Stimulated activated CD8-positive, alpha-beta memory T cell treated with anti-CD3 and anti-CD28 coated beads, Interleukin-4, amount 100 ng/mL, for 4 hours (primary cell): ENCODE measurements at places on chromosomes 5 and 9.

DNA sequence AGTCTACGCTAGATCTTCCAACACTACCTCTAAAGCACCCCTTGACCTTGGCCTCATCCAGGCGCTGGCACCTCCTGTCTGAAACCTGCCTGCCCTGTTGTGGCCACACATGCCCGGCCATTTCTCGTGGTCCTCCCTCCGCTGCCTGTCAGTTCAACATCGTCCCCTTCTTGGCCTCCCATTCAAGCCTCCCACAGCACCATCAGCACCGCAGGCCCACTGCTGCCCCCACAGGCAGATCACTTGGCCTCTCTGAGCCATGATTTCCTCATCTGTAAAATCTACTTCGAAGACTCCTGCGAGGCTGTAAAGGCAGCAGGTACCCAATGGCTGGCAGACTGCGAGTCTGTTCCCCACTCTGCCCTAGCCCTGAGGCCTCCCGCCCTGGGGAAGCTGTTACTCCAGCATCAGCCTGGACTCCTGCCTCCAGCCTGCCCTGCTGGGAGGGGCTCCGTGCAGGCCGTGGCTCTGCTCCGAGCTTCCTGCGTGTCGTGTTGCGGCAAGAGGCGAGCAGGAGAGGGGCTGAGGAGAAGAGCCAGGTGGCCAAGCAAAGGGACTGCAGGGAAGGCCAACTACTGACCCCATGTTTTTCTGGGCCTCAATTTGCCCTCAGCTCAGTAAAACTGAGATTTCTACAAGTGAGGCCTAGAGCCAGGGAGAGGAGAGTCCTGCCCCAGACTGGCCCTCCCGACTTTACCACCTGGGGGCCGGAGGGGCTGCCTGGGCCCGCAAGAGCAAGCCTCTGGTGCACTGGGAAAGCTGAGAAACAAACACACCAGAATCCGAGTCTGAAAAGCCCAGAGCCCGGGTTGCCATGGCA, 70.5 kb upstream of the LRRTM2 start:
- no peak for DNase-seq

DNA sequence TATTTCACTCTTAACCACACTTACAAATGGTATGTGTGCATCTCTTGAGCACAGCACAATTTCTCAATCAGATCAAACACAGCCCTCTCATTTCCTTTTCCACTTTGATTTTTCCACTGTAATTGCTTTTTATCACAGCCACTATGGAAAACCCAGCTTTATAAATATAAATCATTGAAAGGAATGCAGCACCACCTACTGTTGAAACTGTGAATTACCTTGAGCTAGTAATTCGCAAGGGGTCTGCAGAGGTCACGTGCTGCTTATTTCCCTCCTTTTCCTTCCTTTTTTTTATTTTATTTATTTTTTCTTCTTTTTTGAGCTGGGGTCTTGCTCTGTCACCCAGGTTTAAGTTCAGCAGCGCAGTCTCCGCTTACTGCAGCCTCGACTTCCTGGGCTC, 76.9 kb downstream of the CDH6 start:
- no peak for DNase-seq

DNA sequence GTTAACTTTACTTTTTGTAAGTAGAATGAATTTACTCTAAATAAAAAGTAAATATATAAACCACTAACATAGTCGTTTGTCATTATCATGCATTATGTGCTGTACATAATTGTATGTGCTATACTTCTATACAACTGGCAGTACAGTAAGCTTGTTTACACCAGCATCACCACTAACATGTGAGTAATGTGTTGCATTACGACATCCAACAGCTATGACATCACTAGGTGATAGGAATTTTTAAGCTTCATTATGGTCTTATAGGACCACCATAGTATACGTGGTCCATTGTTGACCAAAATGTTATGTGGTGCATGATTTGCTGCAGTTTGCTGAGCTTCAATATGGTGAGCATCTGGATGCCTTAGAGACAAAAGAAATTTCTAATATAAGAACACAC, 819.1 kb upstream of the GRAMD2B start:
- DNase-seq: no peak

DNA sequence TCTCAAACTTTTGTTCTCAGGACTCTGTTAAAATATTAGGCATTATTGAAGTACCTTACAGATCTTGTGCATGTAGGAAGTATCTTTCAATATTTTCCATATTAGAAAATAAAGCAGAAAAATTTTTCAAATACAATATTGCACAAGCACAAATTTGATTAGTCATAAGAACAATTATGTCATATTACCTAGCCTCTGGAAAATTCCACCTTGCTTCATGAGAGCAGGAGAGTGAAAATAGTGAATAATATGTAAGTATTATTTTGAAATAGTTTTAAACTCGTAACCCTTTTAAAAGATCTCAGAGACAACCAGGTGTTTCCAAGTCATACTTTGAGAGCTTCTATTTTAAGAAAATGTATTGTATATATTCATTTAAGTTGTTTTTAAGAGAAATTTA, 1672.9 kb upstream of the ACO1 start:
- no peak for DNase-seq

GRCh38 chr9:107627781-107628180, 138.2 kb upstream of the KLF4 start:
- no peak for DNase-seq

- DNase-seq: no peak
These were observed 25.4 kb upstream of the EXOC3 start for GRCh38 chr5:417301-418161.

DNA sequence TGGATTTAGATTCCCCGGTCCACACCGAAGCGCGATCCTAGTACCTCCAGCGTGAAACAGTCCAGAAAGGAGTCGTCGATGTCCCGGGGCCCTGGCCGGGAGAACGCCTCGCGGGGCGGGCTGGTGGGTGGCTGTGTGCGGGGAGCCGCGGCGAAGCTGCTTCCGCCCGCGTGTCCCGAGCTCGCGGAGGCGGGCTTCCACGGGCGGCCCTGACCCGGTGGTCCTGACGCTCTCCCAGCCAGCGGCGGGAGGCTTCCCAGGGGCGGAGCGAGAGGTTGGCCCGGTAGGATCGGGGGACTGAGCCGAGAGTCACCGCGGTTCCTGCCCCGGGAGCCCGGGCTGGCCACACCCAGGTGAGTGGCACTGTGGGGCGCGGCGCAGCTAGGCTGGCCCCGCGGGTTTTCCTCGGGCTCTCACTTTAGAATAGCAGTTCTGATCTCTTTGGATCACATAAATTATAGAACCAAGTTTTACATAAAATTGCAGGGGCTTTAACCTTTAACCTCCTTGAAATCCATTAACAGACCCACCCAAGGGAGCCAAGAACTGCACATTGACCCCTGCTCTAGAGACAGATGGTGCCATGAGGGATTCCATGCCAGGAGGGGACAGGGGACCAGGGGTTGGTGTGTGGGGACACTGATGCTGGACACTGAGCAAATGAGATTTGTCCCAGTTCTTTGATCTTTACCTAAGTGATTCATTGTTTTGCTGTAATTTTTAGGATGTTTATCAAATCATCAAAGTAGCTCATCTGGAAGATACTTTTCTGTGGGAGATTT, 29.2 kb upstream of the IL31RA start:
- DNase-seq: no peak

- no peak for DNase-seq
These were observed 14.5 kb downstream of the CCT5 start for GRCh38 chr5:10264604-10265003.
